ENCODE measurements at places on chromosomes 5 and 9.

- DNase-seq, result peak; percentile 76
These were observed at the start of gene TNFAIP8 for GRCh38 chr5:119355685-119356611. TNFAIP8 (plus strand) TSS chr5:119356019; CDS start chr5:119356091, 72 bp downstream.

DNA sequence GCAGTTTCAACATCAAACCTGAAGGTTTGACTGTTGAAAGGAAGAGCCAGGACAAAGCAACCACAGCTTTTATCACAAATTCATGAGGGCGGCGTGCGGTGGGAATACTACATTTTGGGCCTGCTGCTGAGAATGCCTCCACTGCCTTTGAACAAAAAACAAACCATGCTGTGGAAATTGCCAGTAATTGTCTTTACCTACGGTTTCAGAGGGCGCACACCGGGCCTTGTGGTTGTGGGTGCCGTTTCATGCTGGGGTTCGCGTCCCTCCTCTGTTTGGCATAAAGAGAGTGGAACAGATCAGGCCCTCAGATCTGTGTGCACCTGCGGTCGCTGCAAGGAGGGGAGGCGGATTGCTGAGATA is 27.6 kb upstream of the TCF7 start:
- peak; percentile 69 for DNase-seq

DNA sequence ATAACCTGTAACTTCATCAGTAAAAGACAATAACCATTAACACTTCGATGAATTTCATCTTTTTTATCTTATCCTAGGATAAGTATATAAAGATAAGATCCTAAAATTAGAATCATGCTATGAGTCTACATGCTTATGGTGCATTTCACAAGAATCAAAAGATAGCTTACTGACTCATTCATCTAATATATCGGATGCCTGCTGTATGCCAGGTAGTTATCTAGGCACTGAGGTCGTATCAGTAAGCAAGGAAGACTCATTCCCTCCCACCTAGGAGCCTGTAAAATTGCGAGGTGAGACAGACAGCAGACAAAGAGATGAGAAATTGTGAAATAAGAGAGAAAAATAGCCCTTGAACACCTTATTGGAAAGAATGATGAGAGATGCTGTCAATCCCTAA is 240.6 kb upstream of the ADAMTSL1 start:
- no peak for DNase-seq

DNA sequence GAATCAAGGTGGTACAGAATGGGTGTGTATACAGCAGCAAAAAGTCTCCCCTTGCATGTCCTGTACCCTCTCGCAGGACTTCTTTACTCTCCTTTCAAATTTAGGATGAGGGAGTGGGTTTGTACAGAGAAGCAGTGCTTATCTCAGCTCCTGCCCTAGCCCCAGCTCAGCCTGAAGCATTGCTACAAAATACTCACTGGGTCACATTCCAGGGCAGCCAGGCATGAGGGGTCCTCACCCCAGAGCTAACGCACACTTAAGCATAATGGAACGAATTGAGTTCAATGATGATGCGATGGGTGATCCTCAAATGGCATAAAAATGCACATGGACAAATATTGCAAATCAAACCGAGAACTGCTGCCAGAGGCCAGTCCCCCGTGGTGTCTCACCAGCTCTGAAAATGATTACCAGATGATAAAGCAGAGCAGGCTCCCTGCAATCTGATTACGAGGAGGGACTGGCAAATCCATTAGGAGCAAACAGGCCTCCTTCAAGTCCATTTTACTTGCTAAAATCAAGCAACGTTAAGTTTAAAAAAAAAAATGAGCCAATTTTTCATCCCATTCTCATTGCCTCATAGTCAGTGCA is 231.6 kb upstream of the TAS2R1 start:
- no peak for DNase-seq

DNA sequence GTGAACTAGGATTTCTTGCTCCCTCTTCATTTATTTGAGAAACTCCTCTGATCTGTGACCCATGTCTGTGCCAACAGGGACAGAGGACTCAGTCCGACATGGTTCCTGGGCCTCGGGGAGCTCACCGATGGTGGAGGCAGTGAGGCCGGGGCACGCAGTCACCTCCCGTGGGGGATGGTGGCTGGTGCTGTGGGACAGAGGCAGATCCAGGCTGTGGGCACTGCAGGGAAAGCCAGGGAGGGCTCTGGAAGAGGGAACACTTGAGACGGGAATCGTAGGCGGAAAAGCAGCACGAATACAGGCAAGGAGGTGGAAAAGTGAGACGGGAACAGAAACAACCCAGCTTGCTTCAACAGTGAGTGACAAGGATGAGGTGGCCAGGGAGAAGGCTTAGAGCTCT is 127.8 kb downstream of the GABBR2 start:
- no peak for DNase-seq

- DNase-seq, result no peak
These were observed 88.7 kb upstream of the PIK3R1 start for GRCh38 chr5:68126886-68127285.

DNA sequence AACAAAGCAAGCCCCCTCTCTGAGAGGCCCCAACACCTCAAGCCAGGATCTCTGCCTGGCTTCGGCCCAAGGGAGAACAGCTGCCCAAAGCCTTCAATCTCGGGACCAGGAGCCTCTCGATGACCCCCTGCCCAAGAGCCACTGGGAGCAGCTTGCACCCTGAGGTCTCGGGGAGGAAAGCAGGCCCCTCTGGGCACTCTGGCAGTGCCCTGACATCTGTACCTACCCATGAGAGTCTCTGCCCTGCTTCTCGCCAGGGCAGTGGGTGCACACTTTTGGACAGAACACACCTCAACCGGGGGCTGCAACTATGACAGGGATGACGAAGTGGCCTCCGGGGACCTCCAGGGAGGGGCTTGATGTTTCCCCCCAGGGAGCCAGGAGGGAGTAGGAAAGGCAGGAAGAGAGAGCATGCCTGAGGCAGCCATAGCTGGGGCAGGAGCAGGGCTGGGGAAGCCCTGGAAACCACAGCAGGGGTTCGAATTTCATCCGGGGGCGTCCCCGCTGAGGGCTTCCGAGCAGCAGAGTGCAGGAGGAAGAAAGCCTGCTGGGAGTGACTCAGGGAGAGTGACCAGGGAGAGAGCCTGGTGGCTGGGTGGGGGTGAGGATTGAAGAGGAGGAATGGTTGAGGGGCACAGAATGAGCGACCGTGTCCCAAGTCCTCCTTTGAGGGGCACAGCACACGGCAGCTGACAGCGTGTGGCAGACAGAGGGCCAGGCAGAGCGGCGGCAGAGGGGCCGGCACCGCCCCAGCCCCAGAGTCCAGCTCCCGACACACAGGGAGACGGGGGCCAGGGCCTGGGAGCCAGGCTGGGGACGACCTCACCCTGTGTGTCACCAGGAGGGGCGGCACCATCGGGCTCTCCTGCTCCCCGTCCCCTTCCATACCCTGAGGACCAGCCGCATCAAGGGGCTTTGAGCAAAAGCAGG is 1.8 kb downstream of the LPCAT1 start:
- DNase-seq, result no peak

- no peak for DNase-seq
These were observed 7.9 kb downstream of the WWC1 start for GRCh38 chr5:168299372-168299771.

DNA sequence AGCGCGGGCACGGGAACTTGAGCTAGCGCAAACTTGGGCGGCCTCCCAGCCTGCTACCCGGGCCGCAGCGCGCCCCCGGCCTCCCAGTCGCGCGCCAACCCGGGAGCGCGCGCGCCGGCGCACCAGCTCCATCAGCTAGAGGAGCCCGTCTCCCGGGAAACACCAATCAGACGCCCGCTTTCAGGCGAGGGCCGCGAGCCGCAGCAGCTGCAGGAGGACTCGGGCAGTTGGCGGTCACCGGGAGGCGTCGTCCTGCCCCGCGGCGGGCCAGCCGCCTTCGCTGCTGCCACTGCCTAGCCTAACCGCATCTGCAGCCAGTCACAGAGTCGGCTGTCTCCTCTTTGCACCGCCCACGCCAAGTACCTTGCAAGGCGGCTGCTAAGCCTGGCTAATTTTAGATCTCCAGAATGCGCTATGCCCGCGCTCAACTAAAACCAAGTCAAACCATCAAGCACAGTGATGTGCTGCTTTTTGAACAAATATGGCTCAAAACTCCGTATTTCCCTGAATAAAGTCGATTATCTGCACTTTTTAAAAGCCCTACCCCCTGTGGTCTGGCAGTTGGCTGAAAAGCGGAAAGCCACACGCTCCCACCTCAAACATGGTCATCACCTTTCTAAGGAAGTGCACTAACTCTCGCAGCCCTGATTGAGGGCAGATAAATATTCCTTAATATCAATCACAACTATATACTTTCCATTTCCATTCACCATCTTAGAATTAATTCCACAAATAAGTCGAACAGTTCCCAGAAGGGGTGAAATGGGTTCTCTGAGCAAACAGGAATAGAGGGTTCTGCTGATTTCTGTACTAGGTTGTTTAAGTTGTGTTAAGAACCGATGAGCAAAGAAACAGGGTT is 221.8 kb downstream of the MEF2C start:
- no peak for DNase-seq

DNA sequence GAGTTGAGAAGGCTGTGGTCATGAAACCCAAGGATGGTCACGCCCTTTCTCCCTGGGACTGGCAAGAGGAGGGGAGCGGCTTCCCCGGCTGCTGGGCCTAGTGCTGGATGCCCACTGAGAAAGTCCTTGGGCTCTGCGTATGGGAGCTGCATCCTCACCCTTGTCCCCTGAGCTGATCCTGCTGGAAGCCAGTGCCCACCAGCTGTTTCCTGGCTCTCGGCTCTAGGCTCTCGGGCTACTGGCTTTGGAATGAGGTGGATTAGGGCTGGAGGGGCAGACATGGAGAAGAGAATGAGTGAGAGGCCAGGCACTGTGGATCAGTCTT is 149.3 kb upstream of the PPP1R26 start:
- no peak for DNase-seq

GRCh38 chr5:169248550-169248949 is 52.4 kb downstream of the SLIT3 start:
- DNase-seq, result no peak

DNA sequence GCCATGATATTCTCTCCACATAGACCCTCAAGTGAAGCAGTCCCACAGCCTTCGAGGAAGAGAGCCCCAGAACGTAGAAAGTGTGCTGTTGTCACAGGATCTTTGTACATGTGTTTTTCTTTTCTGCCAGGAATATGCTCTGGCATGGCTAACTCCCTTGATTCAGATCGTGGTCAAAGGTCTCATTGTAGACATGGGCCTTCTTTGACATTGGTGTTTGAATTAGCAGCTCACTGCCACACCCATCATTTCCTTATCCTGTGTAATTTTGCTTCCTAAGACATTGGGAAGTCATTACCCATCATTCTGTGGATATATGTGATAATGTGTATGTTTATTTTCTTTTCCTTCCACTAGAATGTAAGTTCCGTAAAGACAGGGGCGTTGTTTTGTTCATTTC is 25.5 kb downstream of the MTRR start:
- DNase-seq, result no peak

DNA sequence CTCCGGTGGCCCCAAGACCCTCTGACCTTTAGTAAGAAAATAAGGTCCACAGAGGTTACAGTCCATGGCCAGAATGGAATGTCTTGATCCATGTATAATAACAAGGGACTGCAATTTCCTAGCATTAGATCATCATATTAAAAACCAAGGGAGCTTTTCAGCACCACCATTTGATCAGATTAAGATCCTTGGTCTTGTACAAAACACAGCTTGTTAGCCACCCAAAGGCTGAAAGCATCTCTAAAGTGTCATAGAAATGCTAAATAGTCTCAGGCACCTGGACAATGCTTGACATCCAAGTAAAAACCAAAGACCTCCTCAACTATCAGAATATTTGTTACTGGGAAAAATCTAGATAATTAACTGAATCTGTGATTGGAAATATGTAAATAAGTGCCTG is 50.3 kb upstream of the VPS13A start:
- no peak for DNase-seq

DNA sequence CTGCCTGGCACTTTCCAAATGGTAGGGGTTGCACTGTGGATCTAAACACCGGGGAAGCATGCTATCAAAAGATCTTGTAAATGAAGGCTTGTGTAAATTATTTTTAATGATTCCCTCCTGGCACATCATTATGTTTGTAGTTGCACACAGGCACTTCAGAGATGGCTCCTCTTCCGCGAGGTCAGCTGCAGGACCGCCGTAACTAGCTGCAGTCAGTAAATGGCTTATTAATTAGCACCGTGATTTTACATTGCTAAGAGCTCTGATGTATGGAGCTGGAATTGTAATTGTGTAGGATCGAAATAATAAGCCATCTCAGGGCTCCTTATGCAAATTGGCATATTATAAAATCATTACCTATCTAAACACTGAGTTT is 397.6 kb upstream of the IRX1 start:
- DNase-seq, result no peak

DNA sequence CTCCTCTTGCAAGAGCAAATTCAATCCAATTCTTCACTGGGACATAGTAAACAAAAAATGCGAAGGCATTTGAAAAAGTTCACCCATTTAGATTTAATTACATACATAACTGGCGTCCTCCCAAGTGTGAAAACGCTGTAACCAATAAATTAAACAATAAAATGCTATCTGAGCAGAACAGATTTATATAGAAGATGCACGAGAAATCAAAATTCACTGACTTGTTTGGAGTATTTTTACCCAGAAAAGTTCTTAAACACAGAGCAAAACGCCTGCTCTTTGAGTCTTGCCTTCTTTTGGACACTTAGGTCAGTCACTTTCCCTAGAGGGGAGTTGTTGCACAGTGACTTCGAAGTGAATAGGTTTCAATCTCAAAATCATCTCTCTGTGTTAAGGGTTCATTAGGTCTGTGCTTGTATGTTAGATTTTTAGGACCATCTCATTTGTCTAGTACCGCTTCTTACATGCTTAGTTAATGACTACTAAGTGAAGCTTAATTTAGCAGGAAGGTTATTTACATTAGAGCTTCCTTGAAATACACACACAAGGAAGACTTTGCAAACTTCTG is 1.9 kb downstream of the ALDH1A1 start:
- DNase-seq, result no peak

GRCh38 chr5:34716986-34717385 is 60.9 kb downstream of the RAI14 start:
- DNase-seq, result no peak

DNA sequence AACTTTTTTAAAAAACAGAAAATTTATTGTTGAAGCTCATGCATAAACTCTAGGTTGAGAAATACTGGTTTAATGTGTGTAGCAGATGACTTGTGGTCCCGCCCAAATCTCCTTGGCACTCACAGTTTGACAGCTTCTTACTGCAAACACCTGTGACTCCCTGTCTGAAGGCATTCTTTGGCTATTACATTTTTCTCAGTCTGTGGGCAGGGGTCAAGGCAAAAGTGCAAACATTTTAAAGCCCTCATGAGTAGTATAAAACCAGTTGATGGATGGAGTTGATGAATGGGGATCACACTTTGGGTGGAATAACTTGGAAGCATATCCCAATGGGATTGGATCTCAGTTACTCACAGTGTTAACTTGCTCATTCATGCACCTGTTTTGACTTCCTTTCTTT is 1007.0 kb upstream of the NUDT12 start:
- no peak for DNase-seq

- DNase-seq, result no peak
These were observed 293.0 kb downstream of the SEC61B start for GRCh38 chr9:99515093-99515492.

Measured in stimulated activated CD8-positive, alpha-beta memory T cell treated with anti-CD3 and anti-CD28 coated beads, Interleukin-2, amount 100 ng/mL, for 48 hours (primary cell).